ENCODE measurements at places on chromosomes 6 and 20. TPM values are rescaled to one million over a fixed set of nuclear protein-coding genes. Genes with fewer than 3 reads are reported as not detected.

DNA sequence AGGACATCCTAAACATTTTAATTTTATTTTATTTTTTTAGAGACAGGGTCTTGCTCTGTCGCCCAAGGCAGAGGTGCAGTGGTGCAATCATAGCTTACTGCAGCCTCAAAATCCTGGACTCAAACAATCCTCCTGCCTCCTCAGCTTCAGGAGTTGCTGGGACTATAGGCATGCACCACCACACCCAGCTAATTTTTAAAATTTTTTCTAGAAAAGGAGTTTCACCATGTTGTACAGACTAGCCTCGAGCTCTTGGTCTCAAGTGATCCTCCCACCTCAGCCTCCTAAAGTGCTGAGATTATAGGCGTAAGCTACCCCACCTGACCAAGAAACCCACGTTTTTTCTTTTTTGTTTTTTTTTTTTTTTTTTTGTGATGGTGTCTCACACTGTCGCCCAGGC, 33.3 kb downstream of the BAK1 start:
- ATAC-seq, result no peak

The GATA5 gene
- 0.21 TPM for total RNA-seq

DNA sequence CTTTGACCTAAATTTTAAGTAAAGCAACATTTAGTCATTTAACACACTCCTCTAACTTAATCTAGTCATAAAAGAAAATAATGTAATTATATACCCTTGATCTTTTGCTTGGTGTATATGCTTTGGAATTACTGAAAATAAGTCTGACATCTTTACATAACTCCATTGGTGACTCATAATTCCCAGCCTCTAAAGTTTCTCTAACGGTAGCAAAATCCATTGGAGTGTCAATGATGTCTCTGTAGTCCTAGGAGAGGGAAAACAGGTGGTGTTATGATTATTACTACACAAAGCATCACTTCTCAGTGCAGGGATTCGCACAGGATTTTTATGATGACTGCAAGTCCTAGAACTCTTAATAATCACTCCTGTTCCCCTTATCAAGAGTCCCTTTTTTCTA, 80.2 kb downstream of the IRAK1BP1 start:
- no peak for ATAC-seq

- ATAC-seq, result peak; percentile 22
Observed at GRCh38 chr20:57685146-57685758, 24.6 kb downstream of the PMEPA1 start.

The TDRD6 gene
- total RNA-seq, result 0.23 TPM

DNA sequence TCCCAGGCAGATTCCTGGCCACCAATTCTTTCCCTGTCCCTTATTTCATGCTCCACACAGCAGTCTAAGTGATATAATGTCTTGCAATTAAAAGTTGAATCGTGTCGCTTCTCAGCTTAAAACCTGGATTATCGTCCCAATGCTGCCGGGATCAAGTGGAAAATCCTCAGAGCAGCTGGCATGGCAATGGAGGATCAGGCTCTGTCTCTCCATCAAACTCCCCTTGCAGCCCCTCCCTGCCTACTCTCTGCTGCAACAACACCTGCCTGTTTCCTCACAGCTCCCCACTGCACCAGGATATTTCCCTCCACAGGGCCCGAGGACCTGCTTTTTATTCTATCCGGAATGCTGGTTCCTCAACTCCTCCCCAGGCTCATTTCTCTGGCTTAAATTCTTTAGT, 277.1 kb downstream of the SYNE1 start:
- ATAC-seq, result no peak

GRCh38 chr6:46921731-46922130, at the start of gene ADGRF5:
Gene ADGRF5 (minus strand): TSS chr6:46921938. CDS start chr6:46906762, 15,176 bp downstream.
- no peak for ATAC-seq

DNA sequence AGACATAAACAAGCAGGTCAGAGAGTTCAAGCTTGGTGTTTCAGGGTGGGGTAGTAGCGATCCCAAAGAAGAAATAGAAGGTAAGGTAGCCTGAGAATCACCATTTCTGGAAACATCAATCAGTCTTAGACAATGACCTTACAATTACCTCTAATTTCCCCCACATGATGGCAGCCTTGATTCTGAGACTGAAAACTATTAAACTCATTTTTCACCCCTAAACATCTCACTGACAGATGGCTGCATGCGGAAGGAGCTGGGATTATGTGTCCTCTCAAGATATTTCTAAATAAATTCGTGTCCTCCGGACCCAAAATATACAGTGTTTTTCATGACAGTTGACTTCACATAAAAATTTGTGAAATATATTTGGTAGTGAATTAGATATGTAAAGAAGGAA, 61.0 kb downstream of the KIF6 start:
- ATAC-seq, result no peak

The GABRR1 gene
- total RNA-seq, result not detected

DNA sequence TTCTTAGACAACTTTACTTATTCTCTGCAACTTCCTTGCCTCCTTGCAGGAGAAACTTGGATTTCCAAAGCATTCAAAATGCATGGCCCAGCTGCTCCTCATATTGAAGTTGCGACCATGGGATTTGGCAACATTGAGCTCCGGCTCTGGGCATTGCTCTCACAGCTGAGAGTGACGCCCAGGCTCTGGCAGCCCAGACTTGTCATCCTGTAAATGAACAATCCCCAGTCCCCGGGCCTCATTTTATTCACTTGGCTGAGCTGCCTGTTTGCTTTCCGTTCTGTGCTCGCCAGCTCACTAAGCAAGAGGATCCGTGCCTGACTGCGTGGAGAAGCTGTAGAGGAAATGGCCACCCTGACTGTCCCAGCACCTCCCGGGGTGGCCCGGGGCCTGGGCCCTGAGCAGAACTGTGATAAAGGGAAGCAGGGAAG, 119.5 kb upstream of the CD93 start:
- peak; percentile 73 for ATAC-seq

DNA sequence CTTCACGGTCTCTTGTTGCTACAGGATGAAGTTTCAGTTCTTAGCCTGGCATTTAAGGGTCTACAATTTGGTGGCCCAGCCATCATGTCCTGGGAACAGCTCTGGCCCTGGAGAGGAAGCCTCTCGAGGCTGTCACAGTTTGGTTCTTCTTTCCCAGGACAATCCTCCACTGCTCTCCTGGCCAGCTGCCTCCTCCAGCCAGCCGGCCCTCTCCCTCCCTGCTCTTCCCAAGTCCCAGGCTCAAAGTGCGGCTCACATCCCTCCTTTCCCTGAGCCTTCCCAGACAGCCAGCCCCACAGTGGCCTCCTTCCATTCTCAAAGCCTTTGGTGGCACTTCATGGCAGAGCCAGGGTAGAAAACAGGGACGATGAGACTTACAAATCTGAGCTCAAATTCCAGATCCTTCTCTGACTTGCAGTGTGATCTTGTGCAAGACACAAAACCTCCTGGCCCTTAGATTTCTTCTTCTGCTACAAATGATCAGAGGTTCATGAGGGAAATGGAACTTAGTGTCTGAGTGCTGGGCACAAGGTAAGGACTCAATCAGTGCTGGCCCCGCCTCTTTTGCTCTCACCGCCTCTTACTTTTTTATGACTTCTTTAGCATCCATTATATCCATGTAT, 223.8 kb upstream of the ECI2 start:
- peak; percentile 16 for ATAC-seq

The RPL10A gene
- total RNA-seq, result 2,546 TPM

- peak; percentile 81 for ATAC-seq
Observed at GRCh38 chr6:118263921-118264486, 284.1 kb upstream of the PLN start.

The AGPAT4 gene
- total RNA-seq, result 15.5 TPM

DNA sequence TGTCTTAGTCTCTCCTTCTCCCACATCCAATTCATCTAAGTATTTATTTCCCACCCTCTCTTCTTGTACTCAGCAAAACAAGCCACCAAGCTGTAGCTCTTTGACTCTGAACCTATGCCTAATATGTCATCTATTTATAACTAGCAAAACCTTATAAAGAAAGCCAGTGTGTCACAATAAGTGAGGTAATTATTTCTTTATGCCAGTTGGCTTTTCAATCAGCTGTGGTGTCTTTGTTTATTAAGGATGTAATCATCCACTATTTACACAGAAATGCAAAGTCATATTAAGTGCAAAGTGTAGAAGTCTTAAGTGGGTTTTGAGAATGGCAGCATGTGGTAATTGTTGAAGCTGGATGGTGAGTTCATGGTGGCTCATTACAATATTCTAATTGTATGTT, 215.2 kb upstream of the HTR1E start:
- no peak for ATAC-seq

GRCh38 chr20:34385464-34385863, 22.4 kb downstream of the ITCH start:
- ATAC-seq, result no peak

DNA sequence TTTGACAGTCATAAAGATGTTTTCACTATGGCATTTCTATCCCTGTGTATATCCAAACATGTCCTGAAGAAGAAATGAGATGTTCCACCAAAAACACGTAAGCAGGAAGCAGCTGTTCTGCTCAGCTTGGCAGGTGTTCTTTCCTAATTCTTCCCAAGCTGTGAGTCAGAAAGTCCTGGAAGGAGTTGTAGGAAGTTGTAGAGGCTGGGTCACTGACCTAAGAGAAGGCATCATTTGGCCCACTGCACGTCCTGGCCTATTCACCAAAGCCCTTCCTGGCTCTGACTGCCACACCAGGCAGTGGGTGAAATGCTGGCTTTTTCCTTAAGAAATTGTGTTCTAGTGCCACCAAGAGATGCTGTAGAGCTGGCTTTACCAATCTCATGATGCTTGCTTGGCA, 40.3 kb downstream of the STX11 start:
- ATAC-seq, result no peak

- ATAC-seq, result no peak
Observed at GRCh38 chr6:41824571-41825569, 37.4 kb downstream of the TOMM6 start.

The CPNE5 gene
- total RNA-seq, result 2.0 TPM

DNA sequence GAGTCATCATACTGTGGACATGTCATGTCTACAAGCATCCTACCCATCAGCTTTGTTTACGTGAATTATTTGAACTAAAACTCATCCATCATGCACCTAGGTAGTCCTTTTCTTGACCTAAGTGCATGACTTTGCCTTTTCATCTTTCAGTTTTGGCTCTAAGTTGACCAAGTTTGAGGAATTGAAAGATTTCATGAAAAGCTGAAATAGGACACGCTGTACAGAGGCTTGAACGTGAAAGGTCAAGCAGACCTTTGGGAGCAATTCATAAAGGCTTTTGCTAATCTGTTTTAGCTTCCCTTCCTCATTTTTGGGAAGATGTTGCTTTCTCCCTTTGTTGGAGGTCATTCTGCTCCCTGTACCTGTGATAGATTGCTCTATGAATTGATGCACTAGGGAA, 55.1 kb upstream of the MLIP start:
- ATAC-seq, result no peak

The WFDC10B gene
- total RNA-seq, result not detected

DNA sequence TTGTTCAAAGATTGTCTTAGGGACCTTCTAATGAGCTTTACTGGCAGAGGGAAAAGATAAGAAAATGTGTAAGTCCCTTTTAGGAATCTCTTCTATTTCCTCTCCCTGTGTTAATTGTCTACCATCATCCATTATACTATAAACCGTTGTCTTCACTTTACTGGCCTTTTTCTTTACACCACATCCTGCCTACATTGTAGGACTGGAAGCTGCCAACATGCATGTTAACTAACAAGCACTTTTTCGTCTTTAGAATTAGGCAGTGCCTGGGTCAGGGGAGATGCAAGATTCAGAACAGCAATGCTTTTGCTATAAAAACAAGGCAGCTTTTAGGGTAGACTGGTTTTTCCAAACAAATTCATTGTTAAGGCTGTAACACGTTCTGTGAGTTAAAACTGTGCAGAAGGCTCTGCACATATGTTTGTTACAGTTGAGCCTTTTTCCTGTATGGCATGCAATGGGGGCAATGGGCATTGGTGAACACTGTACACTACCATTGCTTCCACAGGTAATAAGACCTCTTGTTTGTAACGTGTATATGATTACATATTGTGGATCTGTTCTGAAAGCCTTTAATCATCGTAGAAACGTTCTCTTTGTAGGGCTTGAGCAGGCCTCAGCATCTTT, 10.9 kb upstream of the PKIG start:
- ATAC-seq, result no peak

DNA sequence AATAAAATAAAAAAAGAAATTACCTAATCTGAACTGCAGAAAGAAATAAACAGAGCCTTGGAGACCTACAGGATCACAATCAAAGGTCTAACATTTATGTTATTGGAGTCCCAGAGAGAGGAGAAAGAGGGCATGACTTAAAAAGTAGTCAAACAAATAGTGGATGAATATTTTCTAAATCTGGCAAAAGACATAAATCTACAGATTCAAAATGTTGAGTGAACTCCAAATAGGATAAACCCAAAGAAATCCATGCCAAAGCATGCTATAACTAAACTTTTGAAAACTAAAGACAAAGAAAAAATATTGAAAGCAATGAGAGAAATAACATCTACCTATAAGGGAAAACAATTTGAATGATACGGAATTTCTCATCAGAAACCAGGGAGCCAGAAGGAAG, 38.2 kb downstream of the PSMB1 start:
- no peak for ATAC-seq

DNA sequence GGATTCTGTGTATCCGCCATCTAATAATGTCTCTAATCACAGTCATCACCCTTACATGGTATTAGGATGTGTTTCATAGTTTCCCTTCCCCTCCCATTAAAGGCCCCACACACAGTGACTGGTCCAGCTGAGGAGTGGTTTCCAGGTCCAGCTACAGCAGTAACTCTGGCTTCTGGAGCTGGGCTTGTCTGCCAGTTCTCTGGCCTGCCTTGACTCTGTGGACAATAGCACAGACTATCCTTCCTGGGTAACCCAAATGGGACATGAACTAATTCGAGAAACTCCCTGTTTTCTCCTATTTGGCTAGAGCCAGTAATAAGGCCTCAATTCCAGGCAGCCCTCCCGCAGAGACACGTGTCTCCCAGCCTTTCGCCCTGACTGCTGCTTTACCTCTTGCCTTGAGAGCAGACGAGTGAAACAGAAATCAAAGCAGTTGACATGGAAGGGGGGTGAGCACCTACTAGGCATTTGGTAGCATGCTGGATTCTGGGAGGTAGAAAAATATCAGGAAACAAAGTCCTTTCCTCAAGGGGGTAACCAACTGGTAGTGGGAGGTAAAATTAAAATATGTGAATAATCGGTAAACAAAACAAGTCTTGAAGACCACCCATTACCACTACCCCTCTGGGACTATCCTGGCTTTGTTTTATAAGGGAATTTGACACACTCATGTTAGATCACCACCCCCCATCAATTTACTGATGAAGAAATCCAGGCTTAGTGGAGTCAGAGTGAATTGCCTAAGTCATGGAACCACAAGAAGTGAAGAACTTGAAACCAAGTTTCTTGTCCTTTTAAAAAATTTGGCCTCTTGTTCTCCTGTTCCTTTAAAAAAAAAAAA, 1.2 kb downstream of the TRAF3IP2 start:
- ATAC-seq, result peak; percentile 33
